ENCODE measurements at places on chromosomes 4 and X. TPM values are rescaled to one million over a fixed set of nuclear protein-coding genes. Genes with fewer than 3 reads are reported as not detected.

Gene SYTL4
- 0.22 TPM for total RNA-seq

Gene NR0B1
- not detected for total RNA-seq

DNA sequence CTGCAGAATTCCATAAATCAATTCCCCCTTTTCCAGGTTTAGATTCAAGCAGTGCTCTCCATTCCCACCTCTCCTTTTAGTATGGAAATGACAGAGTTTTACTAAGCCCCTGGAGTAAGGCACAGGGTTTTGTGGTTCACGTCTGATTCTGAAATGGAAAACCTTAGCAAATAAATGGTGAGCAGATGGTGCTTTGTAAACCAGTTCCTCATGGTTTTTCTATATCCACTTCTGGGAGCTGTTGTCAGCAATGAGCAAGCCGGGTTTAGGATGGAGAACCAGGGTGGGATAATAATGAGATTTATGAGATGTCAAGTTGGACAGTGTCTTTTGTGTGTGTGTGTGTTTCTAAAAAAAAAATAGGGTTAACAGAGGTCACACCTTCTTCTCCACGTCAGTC is 113.8 kb upstream of the RBPJ start:
- no peak for DNase-seq

DNA sequence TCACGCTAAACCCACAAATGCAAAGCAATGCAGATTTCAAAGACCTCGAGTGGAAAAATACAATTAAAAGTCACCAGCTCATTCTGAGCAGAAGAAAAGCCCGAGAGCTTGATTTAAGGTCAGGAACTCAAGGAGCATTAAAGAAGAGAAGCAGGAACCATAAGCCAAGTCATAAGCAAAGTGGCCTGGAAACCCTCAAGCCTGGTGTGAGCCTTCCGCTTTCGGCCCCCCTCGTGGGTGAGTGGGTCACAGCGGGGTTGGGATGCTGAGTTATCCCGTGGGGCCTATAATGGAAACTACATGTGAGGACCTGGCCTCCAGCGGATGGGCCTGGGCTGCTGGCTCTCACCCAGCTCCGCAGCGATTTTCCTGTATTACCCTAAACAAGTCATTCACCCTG is 504.3 kb downstream of the RAB28 start:
- DNase-seq: no peak

DNA sequence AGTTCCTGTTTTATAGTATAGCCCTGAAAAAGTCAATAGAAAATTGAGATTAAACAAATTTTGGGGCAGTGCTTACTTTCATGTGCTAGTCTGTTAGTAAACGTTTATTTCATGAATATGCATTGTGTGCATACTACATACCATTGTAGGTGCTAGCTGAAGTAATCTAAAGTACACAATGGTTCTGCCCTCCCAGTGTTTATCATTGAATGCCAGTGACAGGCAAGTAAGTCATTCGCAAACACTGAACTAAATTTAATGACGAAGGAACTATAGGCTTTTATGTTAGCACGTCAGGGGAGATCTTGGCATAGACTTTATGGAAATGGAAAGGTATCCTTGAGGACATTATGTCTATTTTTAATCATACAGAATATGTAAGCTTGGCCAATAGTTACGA is 426.9 kb upstream of the EPHA5 start:
- DNase-seq: no peak

- DNase-seq: no peak
These were observed 18.3 kb downstream of the TMEM31 start for GRCh38 chrX:103729015-103729414.

Data from CD4-positive, CD25-positive, alpha-beta regulatory T cell (primary cell).